ENCODE measurements at places on chromosomes 5 and 9.
A peak's percentile ranks its signal among the peaks of the same experiment; 100 is the strongest.

- no peak for DNase-seq
Measured at GRCh38 chr5:111070272-111071134, 1.0 kb upstream of the TSLP start.

DNA sequence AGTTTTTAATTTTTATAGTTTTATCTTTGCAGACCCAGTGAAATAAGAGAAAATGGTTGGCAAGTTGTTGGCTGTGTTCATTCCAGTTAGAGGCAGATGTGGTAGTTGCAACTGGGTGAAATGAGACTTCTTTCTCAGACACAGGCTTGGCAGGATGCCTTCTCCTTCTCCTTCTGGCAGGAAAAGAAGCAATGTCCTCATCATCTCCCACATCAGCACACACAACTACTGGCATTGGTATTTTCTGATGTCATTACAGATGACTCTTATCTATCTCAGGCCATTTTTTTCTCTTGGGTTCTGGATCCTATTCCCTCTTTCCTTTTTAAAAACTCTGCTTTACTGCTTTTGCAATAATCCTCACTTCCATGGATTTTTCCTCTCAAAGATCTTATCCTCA lies 103.3 kb upstream of the EDIL3 start:
- DNase-seq, result no peak

DNA sequence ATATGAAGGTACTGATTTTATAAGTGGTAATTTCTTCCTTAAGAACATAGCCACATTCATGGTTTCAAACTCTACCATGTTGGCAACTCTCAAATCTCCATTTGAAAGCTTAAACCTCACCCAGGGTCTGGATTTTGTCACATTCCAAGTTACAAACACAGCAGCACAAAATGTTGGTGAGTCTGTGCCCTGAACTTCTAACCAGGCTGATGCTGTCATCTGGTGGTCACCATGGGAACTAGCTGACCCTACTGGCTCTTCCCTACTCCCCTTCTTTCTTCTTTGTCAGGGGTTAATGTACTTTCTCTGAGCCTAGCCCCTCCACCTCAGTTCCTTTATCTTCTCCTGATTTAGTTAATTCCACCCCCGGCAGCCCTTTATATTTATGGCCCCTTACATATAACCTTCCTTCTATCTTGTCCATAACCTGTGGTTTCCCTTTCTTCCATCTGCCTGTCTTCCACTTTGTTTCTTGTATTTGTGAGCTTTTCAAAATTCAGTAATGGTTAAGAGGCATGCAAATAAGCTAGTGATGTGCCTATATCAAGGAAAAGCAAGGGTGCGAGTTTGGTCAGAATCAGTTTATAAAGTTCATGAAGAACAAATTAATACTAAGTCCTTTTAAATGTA lies 35.9 kb downstream of the TGFBR1 start:
- DNase-seq, result no peak

GRCh38 chr5:156475182-156476157 lies 148.5 kb downstream of the SGCD start:
- DNase-seq, result peak; percentile 80

- no peak for DNase-seq
Measured at GRCh38 chr9:88236511-88237478, 98.5 kb upstream of the SPATA31C2 start.

GRCh38 chr5:51746023-51746422 lies 362.8 kb downstream of the ISL1 start:
- no peak for DNase-seq

Measured in BJ (cell line).